ENCODE measurements at places on chromosomes 7 and 10.

DNA sequence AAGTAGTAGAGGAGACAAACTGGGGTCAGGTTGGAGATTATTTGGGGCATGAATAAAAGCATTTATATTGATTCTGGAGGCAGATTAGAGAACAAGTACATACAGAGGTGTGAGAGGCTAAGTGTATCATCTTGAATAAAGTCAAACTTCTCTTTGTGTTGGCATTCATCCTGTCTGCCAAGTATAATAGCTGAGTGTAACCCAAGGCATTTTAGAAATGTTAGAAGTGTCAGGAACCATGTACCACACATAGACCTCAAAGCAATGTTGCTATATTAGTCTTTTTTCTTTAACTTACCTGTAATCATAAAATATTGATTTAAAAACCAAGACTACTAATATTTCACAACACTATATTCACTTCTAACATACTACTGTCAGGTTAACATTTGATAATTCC is 56.2 kb upstream of the LRRTM3 start:
- no peak for DNase-seq

- DNase-seq, result no peak
These were observed 347 bp downstream of the LBX1 start for GRCh38 chr10:101228966-101229265.

DNA sequence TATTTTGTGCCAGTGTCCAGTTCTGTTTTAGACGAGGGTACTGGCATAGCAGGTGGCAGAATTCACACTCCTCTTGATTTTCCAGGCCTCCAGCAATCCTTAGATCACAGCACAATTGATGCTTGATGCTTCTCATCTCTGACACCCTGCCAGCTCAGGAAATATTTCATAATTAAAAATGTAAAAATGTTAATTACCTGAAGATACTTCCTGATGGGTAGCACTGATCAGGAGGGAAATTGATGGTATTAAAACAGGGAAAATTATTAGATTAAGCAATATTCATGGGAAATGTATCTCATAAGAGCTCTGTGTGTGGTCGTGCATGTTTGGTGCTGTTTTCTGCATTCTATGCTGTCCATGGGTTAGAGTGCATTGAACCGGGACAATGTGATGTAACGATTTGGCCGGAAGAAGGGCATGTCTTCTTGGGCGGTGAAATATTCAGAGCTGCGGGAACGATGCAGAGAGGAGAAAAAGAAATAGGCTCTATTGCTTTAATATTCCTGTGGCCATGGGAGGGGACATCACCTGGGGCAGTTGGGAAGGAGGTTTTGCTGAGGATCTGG is 43.7 kb upstream of the MKI67 start:
- DNase-seq, result no peak

- no peak for DNase-seq
These were observed 74.5 kb downstream of the ZNF22 start for GRCh38 chr10:45075216-45075615.
